ENCODE measurements at places on chromosomes 5 and 9. TPM values are rescaled to one million over a fixed set of nuclear protein-coding genes. Genes with fewer than 3 reads are reported as not detected.

Gene LCN9
- not detected for polyA plus RNA-seq

Gene SUSD3
- polyA plus RNA-seq, result 2.7 TPM

Gene LURAP1L
- polyA plus RNA-seq, result 14.9 TPM

Gene PCDHB6
- polyA plus RNA-seq, result 2.5 TPM

Gene DNAH5
- polyA plus RNA-seq, result 0.26 TPM

Gene ELAVL2
- 1.1 TPM for polyA plus RNA-seq

Gene PIP5K1B
- polyA plus RNA-seq, result 2.0 TPM

Gene BRIX1
- polyA plus RNA-seq, result 33.1 TPM

Gene KCNMB1
- polyA plus RNA-seq, result 0.30 TPM

Gene PLCXD3
- polyA plus RNA-seq, result 0.04 TPM

Gene CDHR2
- polyA plus RNA-seq, result 0.88 TPM

Gene ZNF366
- 3.4 TPM for polyA plus RNA-seq

Gene TYRP1
- polyA plus RNA-seq, result 0.30 TPM

Gene GMCL2
- not detected for polyA plus RNA-seq

Gene PAIP1
- polyA plus RNA-seq, result 101 TPM

Gene GLRA1
- not detected for polyA plus RNA-seq

Gene ENTREP1
- 37.3 TPM for polyA plus RNA-seq

Gene SPINK5
- polyA plus RNA-seq, result not detected

Gene CARTPT
- not detected for polyA plus RNA-seq

Gene ADGRD2
- not detected for polyA plus RNA-seq

Gene ZNF883
- 4.3 TPM for polyA plus RNA-seq

Gene RNF183
- 0.18 TPM for polyA plus RNA-seq

Gene FCN2
- polyA plus RNA-seq, result not detected

Gene OLFM1
- polyA plus RNA-seq, result 5.9 TPM

Gene MSX2
- 0.80 TPM for polyA plus RNA-seq

Gene BARHL1
- polyA plus RNA-seq, result not detected

Gene PCDHGA1
- polyA plus RNA-seq, result 0.52 TPM

Gene HRCT1
- polyA plus RNA-seq, result 1.7 TPM

Gene SPINK4
- polyA plus RNA-seq, result not detected

Gene FSTL4
- 1.5 TPM for polyA plus RNA-seq

Gene SEPTIN8
- polyA plus RNA-seq, result 36.6 TPM

Gene CEL
- polyA plus RNA-seq, result 2.2 TPM

Gene INSL4
- polyA plus RNA-seq, result not detected

Gene NXNL2
- 0.17 TPM for polyA plus RNA-seq

Gene TMOD1
- polyA plus RNA-seq, result 70.8 TPM

Gene DMGDH
- polyA plus RNA-seq, result 1.8 TPM

Gene PLK2
- 79.0 TPM for polyA plus RNA-seq

Gene EPB41L4A
- 8.6 TPM for polyA plus RNA-seq

Gene CKMT2
- polyA plus RNA-seq, result 59.6 TPM

Gene PCDHAC1
- 0.08 TPM for polyA plus RNA-seq

Gene PCDHGA9
- polyA plus RNA-seq, result 3.7 TPM

Gene KCNN2
- 8.8 TPM for polyA plus RNA-seq

Gene CMBL
- 99.4 TPM for polyA plus RNA-seq

Gene PAEP
- polyA plus RNA-seq, result not detected

Gene ADAM19
- polyA plus RNA-seq, result 20.6 TPM

Gene NR4A3
- 0.87 TPM for polyA plus RNA-seq

Gene HBEGF
- 12.2 TPM for polyA plus RNA-seq

Gene OSMR
- 6.5 TPM for polyA plus RNA-seq

Gene PCDHGA6
- 2.4 TPM for polyA plus RNA-seq

Gene TMEM174
- polyA plus RNA-seq, result not detected

Gene C5orf63
- polyA plus RNA-seq, result 7.9 TPM

Gene GPX3
- 27.9 TPM for polyA plus RNA-seq

Gene C9orf40
- 6.0 TPM for polyA plus RNA-seq

Gene CCDC127
- polyA plus RNA-seq, result 7.7 TPM
